ENCODE measurements at places on chromosomes 5 and 9. TPM values are rescaled to one million over a fixed set of nuclear protein-coding genes. Genes with fewer than 3 reads are reported as not detected.

- DNase-seq = no peak
These were observed 80.2 kb downstream of the PRKACG start for GRCh38 chr9:68933434-68934328.

DNA sequence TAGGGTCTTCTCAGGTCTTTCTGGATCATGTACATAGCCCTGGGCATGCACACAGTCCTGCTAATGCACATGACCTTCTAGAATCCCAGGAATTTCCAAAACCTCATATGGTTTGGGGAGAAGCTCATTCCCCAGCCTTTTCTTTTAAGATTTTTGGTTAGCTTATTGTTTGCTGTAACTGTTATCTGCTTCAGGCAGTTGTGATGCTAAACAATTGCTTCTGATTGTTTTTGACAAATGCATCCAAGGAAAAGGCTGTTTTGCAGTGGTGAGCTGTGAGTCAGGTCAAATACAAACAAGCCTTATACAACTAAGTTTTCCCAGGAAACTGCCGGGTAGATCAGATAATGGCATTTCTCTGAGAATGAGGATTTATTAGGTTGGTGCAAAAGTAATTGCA lies 32.7 kb downstream of the SMC5 start:
- no peak for DNase-seq

GRCh38 chr9:132370592-132370991 lies 15.8 kb upstream of the SETX start:
- no peak for DNase-seq

- DNase-seq = no peak
These were observed 49.2 kb upstream of the KIAA1958 start for GRCh38 chr9:112437406-112437805.

GRCh38 chr9:114513055-114513958 lies 8.0 kb upstream of the WHRN start:
- no peak for DNase-seq

Gene CCDC171
- total RNA-seq = 4.0 TPM

Gene PCDHGC4
- 2.6 TPM for total RNA-seq

Gene ZNF454
- total RNA-seq = 5.6 TPM

Gene C6
- 41.8 TPM for total RNA-seq

Gene PCDHA8
- 0.49 TPM for total RNA-seq

Gene TMC1
- not detected for total RNA-seq

Data from mucosa of gallbladder (tissue), 1 donor.